ENCODE measurements at places on chromosomes 2 and 18.
A peak's percentile ranks its signal among the peaks of the same experiment; 100 is the strongest.

DNA sequence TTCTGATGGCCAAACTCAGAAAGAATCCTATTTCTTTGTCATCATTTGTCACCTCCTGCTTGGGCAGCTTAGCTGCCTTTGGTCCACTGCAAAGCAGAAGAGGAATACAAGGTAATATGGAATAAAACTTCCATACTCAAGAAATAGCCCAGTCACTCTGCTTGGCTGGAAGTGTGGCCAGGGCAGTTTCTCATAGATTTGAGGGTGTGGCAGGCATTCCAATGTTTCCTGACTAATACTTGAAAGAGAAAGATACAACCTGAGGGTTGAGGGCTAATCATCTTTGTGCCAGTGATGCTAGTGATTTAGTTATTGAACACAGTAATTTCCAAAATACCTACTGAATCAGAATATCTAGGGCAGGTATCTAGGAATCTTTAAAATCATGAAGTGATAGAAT, 83.1 kb downstream of the FAM161A start:
- DNase-seq, result no peak

DNA sequence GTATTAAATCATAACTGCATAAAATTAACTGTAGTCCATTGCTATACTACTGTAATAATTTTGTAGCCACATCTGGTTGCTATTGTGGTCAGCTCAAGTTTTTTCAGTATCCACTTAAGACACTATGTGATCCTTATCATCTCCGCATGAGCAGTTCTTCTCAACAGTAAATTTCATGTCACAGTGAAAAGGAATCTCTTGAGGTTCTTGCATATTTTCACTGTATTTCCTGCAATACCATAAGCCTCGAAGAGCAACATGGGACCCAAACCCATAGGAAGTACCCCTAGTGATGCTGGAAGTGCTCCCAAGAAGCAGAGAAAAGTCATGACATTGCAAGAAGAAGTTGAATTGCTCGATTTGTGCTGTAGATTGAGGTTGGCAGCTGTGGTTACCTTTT, 86.7 kb downstream of the LDLRAD4 start:
- no peak for DNase-seq

GRCh38 chr2:54750040-54750439, 26.6 kb downstream of the EML6 start:
- no peak for DNase-seq

GRCh38 chr2:240413813-240414429, 21.5 kb upstream of the GPC1 start:
- no peak for DNase-seq

GRCh38 chr18:54125429-54125828, 99.0 kb downstream of the MBD2 start:
- no peak for DNase-seq

GRCh38 chr2:101806123-101806522, 108.6 kb downstream of the MAP4K4 start:
- DNase-seq, result no peak

DNA sequence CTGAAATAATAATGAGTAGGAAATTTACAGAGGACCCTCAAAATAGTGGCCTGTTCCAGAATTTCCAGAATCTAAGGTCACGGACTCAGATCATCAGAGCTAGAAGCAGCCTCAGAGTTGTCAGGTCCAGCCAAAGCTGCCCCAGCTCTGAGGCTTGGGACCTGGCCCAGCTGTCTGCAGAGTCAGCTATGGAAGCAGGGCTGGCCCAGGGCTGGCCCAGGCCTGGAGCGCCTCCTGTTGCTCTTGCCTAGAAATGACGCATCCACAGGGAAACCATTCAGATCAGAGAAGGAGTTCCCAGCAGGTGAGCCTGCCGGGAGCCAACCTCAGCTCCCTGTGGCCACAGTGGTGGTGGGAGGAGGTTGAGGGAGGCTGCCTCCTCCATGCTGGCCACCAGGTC, 106.7 kb upstream of the ARL4C start:
- no peak for DNase-seq

GRCh38 chr18:75845413-75845812, 417.9 kb upstream of the SMIM21 start:
- DNase-seq, result no peak

- no peak for DNase-seq
Measured at GRCh38 chr18:77522051-77522675, 272.5 kb downstream of the GALR1 start.

- DNase-seq, result no peak
Measured at GRCh38 chr2:149658553-149658952, 71.0 kb upstream of the MMADHC start.

DNA sequence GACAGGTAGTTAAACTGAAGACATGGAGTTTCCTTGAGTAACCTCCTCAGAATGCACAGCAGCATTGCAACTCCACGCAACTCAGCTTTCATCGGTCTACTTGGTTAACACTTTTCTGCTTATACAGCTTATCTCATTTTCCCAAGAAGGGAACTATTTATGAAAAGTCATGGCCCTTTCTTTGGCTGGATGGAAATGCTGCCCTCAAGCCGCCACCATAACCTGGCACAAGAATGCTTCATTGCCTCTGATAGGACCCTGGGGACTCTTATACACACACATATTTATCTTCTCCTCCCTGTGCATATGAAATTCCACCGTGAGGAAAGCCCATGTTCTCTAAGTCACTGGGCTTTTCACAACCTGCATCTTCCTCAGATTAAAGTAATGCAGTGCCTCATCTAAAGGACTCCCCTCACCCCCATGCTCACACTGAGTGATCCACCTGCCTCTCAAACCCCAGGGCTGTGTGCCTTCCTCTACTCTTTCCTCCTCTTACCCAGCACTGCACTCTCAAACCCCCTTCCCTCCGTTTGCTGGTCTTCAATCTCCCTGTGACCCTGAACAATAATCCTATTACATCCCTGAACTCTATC, 192.0 kb upstream of the HNRNPA3 start:
- no peak for DNase-seq

DNA sequence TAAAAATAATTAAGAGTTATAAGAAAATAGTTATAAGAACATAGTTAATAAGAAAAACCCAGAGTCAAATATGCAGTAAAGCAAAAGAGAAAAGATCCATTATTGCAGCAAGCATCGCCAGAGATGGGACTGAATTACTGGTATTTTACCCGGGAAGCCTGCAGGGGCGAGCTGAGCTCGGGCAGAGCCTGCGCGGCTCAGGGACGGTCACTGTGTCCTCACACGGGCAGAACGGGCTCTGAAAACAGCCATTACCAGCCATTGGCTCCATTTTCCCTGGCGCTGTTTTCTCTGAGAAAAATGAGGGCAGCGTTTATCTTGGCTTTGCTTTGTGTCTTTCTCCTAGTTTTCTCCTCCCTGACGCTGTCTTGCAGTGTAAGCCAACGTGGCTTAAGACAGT, 95.3 kb upstream of the ALKAL2 start:
- no peak for DNase-seq

DNA sequence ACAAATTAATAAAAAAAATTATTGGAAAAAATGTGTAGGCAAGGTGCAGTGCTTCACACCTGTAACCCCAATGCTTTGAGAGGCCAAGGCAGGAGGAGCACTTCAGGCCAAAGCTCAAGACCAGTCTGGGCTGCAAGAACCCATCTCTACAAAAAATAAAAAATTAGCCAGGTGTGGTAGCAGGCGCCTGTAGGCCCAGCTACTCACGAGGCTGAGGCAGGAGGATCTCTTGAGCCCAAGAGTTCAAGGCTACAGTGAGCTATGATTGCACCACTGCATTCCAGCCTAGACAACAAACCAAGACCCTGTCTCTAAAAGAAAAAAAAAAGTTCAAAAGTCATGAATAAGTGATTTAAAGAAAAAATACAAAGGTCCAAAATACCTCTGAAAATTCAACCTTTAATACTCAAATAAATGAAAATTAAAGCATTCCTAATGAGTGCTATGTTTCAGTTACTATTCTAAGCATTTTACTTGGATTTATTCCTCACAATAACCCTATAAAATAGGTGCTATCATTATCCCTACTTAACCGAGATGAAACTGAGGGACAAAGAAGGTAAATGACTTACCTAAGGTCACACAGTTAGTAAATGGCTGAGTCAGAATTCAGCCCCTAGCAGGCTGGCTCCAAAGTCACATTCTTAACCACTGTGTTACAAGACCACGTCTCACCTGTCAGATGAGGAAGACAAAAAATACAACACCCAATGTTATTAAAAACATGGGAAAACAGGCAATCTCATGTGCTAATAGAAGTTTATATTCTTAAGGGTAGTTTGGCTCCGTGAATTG, 36.4 kb upstream of the PCBP1 start:
- DNase-seq, result no peak

DNA sequence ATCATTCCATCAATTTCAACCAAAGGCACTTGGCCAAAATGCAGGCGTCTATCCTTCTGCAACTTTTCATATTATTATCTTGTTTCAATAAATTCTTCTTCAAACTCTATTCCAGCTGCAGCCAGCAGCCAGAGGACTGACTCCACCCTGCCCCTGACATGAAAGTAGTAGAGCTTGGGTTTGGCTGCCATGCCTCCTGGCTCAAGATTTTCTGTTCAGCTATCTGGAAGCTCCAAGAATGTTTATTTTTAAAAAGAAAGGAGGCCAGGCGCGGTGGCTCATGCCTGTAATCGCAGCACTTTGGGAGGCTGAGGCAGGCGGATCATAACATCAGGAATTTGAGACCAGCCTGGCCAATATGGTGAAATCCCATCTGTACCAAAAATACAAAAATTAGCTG, 4.9 kb downstream of the DNAH7 start:
- DNase-seq, result no peak

DNA sequence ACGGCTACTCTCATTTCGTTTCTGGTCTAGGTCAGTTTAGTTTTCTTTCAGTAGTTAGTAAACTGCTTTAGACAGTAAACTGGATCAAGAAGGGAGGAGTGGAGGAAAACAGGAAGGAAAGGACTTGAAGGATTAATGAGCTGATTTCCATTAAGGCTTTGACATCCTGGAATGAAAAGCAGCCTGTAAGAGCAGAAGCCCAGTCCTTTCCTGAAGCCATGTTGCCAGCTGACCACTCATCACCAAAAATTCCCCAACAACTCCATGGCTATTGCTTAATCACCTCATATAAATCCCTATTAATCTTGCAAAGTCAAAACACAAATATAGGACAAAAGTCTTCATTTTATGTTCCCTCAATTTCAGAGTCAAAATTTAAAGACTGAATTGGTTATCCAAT, 113.7 kb upstream of the ZFP36L2 start:
- no peak for DNase-seq

- no peak for DNase-seq
Measured at GRCh38 chr18:32613821-32614220, 143.1 kb upstream of the GAREM1 start.

- no peak for DNase-seq
Measured at GRCh38 chr2:101038455-101039255, 36.6 kb downstream of the RPL31 start.

GRCh38 chr2:200593905-200594304, 8.1 kb downstream of the AOX1 start:
- no peak for DNase-seq

DNA sequence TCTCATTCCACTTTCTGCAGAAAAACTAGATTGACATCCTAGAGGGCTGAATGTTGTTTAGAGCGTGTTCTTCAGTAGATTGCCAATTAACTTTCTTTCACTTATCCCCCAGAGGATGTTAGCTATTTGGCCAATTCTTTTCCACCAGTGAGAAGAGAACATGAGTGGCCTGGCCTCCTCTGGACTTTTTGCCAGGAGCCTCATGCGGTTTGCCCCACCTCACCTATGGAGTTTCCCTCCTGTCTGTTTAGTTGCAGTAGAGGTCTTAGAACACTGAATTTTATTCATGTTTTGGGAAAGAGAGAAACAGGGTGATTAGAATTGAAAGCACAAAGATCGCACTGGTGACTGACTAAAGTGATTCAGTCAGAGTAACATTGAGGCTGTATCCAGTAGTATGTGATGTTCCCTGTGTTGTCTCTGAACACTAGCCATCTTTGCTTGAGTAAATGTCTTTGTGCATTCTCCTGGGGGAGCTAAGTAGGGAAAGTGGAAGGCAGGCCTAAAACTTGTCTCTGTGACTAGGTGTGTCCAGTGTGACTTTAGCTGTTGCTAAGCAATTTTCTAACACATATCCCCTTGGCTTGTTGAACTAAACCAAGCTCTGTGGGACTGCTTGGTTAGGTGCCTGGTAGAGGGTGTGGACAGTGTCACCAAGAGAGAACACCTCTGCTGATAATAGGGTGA, 34.0 kb downstream of the UGP2 start:
- no peak for DNase-seq

DNA sequence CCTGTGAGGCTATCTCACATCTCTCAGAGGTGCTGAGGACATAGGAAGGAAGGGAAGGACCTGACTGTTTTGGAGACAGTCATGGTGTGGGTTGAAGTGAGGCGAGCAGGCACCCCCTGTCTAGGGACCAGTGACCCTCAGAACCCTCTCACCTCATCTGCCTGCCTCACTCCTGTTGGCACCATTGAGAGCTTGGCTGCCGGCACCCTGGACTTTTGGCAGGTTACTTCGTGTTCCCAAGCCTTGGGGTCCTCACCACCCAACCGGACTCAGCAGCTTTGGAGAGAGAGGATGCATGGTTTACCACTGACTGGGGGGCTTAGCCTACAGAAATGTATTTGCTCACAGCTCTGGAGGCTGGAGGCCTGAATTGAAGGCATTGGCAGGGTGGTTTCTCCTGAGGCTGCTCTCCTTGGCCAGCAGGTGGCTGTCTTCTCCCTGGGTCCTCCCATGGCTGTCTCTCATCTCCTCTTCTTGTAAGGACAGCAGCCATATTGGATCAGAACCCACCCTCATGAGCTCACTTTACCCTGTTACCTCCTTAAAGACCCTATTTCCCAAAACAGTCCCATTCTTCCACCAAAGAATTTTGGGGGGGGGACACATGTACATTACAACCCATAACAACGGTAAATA, 142.0 kb downstream of the TSN start:
- DNase-seq, result no peak

- DNase-seq, result no peak
Measured at GRCh38 chr2:1839066-1839756, 94.9 kb upstream of the PXDN start.

DNA sequence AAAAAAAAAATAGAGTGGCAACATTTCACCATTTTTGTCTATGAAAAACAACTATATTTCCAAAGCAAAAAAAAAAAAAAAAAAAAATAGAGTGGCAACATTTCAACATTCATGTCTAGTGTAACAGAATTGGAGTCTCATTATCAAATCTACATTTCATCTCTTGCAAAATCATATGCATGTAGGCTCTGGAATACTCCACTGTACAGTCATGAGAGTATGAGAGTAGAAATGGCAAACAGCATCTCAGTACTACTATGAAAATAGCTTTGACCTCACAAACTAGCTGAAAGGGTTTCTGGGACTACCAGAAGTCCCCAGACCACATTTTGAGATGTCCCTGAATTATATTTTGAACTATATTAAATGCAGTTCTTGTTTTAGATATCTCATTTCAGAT, 82.8 kb downstream of the SMAD2 start:
- no peak for DNase-seq

- peak; percentile 81 for DNase-seq
Measured at GRCh38 chr2:218908721-218909619, 28.3 kb downstream of the WNT10A start.

- DNase-seq, result no peak
Measured at GRCh38 chr2:101912545-101912944, 79.2 kb upstream of the IL1R2 start.

DNA sequence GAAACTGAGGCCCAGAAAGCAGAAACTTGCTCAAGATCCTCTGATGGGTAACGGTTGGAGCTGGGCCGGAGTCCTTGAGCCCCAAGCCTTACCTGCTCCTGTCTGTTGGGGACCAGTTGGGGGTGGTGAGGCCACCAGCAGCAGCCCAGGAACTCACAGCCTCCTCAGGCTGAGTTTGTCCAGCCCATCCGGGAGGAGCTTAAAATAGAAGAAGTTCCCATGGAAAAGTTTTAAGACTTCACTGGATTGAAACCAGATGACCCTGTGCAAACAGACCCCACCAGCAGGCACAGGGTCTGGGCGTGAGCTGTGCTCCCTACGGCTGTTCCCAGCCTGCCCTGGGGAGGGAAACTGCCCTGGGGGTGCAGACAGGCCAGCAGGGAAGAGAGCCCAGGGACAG, 40.6 kb upstream of the FOSL2 start:
- DNase-seq, result no peak
